Peyer's patch (tissue), 4 donors: ENCODE measurements at places on chromosomes 16 and 17. TPM values are rescaled to one million over a fixed set of nuclear protein-coding genes. Genes with fewer than 3 reads are reported as not detected.
A peak's percentile ranks its signal among the peaks of the same experiment; 100 is the strongest.

Gene CCDC154
- 0.53 TPM for total RNA-seq

Gene DERL2
- 32.6 TPM for total RNA-seq

Gene CA10
- not detected for total RNA-seq

Gene PRAC2
- not detected for total RNA-seq

DNA sequence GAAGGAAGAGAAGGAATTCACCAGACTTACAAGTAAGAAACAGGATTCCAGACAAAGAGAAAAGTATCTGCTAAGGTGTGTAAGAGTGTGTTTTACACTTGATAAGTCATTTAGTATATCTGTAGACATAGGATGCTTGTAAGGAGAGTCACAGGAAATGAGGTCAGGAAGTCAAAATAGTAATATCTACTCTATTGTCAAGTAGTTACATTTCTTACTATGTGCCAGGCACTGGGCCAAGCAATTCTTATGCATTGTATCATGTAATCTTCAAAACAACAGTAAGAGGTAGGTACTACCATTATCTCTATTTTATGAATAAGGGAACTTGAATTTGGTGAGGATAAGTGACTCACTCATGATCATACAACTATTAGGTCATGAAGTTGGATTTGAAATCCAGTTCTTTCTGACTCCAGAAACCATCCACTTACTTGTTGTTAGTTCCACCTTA lies 129.1 kb downstream of the SNX11 start:
- no peak for DNase-seq

DNA sequence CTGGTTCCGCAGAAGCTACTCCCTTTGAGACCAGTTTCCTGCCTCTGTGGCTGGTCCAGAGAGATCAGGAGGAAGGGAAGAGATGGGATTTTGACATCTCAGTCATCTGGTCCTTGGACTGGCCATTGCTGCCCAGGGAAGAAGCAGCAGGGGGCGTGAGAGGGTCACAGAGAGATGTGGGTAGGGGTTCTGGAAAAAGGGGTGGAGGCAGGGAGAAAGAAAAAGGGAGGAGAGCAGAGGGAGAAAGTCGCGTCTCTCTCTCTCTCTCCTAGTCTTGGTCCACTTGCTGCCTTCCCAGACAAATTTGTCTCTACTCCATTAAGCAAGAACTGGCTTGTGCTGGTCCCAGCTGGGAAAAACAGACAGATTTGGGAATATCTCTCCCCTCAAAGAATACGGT lies 4.4 kb downstream of the SHBG start:
- DNase-seq, result no peak

DNA sequence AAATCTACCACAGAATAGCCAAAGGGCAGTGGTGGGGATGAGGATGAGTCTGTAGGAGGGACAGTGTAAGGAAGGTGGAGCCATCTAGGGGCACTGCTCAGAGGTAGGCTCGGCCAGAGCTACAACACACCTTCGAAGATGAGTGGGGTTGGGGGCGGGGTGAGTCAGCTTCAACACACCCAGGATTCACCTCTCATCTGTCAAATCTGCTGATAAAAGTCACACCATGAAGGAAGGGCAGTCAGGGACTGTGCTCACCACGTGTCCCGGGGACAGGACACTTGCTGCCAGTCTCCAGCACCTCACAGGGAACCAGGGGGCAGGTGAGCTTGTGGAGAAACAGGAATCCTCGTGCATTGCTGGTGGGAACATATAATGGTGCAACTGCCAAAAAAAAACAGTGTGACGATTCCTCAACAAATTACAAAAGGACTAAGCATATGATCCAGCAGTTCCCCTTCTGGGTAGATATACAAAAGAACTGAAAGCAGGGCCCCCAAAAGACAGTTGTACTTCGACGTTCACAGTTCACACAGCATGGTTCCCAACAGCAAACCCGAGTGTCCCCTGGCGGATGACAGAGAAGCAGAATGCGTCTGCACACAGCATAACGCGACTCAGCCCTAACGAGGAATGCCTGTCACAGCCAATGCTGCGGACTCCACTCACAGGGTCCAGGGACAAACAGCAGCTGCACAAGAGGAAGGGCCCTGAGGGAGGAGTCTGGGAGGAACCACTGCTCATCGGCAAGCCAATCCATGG lies 133.1 kb downstream of the ANKRD11 start:
- no peak for DNase-seq

GRCh38 chr16:66275775-66276428 lies 90.6 kb upstream of the CDH5 start:
- no peak for DNase-seq

DNA sequence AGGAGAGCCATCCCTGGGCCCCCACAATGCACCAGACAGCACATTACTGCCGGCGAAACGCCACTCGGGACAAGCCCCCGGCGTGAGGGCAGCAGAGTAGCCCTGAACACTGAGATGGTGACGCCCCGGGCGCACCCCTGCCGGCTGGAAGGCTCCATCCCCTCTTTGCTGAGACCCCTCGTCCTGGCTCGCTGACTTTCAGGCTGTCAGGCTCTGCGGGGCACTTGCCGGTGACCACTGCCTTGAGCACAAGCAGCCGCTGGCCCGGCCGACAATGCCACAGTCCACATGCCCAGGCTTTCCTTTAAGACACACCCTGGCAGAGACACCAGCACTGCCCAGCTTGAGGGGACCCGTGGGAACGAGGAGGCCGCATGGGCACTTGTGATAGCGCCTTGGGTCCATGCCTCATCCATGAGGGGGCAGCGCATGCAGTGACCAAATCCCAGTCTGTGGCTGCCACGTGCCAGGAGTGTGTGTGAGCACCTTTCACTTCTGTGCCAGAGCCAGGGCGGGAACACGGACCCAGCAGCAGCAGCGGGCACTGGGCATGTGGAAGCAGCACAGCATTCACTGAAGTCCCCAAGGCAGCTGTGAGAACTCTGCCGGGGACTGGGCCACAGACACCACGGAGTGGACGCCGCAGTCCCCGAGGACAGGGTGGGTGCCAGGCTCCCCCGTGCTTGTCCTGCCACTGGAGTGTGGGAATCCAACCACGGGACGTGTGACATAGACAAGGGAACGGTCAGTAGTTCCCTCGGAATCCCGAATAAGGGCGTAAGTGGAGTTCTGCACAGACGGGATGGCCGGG lies 24.5 kb downstream of the NDUFAF8 start:
- DNase-seq, result no peak

- peak; percentile 79 for DNase-seq
Measured at GRCh38 chr16:85557083-85557970, 55.8 kb upstream of the GSE1 start.

DNA sequence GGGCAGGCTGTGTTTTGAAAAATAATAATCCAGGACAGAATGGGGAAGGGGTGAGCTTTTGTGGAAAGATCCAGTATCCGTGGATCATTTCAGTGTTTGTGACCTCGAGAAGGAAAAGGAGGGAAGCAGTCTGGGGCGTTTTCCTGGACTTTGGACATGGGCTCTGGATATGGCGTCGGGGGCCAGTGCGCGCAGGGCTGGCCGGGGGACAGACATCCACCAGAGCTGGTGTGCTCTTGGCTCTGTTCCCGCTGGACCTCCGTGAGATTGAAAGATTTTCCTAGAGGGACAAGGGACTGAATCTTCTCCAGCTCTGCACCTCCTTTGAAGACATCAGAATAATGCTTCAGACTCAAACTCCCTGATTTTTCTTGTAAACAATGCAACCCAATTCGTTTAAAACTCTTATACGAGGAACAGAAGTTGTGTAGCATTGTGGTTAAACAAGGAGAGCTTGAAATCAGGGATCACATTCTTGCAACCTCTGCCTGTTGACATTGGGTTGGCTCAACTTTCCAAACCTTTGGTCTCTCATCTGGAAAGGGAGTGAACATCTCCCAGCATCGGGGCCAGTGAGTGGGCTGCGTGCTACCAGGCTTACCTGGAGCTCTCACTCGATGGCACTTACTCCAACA lies 75.9 kb downstream of the C16orf95 start:
- no peak for DNase-seq

DNA sequence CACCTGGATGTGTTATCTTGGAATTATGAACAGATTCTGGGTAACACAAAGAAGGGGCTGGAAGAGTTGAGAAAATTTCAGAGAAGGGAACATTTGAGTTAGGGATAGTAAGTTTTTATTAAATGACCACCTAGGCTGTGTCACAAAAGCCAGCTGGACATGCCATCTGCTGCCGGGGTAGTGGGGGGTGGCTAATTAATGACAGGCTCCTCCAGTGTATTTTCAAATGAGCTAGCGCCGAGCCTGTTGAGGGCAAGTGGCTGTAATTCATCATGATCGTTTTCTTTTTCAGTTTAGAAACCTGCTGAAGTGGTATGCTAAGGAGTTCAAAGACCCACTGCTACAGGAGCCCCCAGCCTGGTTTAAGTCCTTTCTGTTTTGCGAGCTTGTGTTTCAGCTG lies 6.2 kb downstream of the TMEM97 start:
- DNase-seq, result no peak

DNA sequence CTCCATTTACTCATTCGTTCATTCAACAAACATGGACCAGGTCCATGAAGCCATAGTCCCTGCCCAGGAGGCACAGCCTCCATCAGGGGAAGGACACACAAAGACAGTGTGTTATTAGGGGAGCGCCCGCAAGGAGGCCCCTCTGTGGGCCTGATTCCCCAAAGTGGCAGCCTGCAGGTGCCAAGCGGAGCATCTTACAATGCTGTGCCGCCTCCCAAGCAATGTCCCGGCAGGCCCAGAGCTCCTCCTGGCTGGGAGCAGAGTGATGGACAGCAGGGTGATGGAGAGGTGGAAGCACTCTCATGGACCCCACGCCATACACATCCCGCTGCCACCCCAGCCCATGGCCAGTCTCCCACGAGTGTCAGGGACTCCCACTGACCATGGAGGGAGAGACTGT lies 25.8 kb downstream of the TRPV1 start:
- no peak for DNase-seq

DNA sequence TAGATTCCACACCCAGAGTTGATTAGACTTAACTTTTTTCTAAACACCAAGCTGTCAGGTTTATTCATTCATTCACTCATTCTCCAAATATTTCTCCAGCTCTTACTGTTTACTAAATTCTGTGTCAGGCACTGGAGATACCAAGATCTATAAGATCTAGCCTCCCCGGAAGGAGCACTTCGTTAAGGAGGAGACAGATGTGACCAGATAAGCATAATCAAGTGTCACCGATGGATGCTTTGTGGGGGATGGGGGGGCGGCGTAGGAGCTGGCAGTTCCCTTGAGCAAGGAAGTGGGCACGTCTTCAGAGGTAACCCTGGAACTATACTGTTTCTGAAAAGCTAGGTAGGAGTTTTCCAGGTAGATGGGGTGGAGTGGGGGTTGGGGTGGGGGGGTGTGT lies 3.8 kb upstream of the RPL26 start:
- no peak for DNase-seq

- no peak for DNase-seq
Measured at GRCh38 chr17:881778-882177, 97.8 kb downstream of the NXN start.

DNA sequence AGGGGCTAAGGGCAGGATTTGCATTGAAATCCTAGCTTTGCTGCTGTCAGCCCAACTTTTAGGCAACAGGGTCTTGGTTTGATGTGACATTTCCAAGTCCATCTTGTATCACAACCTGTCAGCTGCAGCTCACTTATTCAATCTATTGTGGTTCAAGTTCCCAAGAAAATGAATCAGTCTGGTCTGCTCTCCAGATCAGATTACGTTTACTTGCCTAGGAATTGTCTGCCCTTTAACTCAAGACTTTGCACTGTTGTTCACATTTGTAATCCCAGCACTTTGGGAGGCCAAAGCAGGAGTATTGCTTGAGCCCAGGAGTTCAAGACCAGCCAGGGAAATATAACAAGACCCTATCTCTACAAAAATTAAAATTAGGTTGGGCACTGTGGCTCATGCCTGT lies 10.0 kb downstream of the STX4 start:
- DNase-seq, result no peak

- DNase-seq, result no peak
Measured at GRCh38 chr17:56291226-56291805, 138.0 kb downstream of the ANKFN1 start.

- DNase-seq, result no peak
Measured at GRCh38 chr17:74159226-74159840, 44.1 kb upstream of the RPL38 start.

GRCh38 chr17:79878329-79878947 lies 39.2 kb upstream of the CBX4 start:
- DNase-seq, result no peak

DNA sequence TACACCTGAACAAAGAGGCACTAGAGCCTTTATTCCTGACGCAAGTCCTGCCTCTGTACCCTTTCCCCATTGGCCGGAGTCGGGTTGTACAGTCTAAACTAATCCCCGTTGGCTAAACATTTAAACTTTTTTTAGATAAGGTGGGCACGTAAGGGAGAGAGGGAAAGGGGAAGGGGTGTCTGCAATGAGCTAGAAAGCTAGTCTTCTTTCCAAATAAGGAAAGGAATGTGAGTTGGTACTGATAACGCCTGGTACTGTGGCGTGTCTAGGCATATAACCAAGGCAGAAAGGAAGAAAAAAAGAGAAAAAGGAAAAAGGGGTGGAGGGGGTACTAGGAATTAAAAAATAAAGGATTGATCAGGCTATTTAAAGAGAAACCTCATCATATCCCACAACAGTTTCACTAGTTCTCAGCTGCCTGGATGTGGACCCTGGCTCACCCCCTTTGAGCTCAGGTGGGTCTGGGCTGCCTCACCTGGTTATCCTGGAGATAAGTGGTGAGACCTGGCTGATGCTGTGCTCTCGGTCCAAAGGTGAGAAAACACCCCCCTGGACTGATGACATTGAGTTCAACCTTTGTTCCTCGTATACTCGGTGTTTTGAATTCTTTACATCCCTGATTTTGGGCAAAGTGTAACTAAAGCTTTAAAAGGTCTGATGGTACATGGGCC lies 90.9 kb upstream of the EEF2KMT start:
- DNase-seq, result no peak

DNA sequence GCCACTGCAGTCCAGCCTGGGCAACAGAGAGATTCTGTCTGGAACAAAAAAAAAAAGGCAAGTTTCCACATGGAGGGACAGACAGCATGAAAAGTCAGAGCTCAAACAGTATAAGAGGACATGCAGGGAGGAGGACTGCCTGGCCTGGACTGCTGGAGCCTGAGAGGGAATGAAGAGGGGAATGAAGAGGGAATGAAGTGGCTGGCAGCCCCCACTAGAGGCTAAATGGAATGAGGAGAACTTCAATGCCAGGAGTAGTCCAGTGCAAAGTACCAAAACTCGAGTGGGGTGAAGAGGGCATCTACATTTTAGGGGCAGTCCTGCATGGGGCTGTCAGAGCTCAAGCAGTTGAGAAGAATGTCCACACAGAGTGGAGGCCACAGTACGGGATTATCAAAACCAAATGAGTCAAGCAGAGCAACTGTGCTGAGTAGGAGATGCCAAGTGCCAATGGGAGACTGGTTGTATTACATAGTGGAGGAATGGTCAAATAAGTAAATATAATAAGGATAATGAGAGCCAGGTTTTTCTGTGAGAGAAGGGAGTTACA lies 22.9 kb downstream of the IKZF3 start:
- no peak for DNase-seq

DNA sequence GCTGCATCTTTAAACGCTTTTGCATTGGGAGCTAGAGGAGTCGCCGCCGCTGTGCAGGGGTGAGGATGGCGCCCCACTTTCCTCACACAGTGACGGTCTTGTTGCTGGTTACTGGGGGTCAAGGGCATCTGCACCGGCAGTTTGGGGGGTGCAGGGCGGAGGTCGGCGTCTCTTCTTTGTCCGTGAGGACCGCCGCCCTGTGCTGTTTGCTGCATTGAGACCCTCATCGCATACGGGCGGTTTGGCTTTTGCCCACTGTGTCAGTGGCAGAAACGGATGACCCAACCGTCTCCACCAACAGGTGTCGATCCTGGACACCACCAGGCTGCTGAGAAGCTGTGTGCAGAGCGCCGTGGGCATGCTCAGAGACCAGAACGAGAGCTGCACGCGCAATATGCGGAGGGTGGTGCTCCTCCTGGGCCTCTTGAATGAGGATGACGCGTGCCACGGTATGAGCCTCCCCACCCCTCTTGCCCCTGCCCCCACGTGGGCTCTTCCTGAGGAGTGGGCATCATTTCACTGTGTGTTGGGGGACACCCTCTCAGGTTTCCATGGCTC lies 61.2 kb upstream of the ENDOV start:
- DNase-seq, result no peak
